ENCODE measurements at places on chromosomes 6 and 20.

GRCh38 chr20:5840411-5841002 is 90.3 kb downstream of the SHLD1 start:
- DNase-seq: no peak

DNA sequence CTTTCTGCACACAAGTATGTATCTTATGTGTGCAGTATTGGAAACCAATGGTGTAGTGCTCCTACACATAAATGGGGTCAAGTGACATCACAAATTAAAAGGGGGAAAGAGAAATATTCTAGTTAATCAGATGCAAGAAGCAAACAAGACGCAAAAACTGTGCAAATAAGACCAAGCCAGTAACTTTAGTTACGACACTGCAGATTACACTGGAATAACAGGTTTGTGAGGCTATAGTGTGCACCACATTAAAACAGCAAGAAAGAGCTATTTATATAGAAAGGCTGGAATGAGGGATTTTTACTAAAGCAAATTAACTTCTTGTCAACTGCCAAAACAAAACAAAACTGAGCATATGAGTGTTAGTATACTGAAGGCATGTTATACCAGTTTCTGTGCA is 45.8 kb downstream of the NR2E1 start:
- no peak for DNase-seq

- DNase-seq: peak; percentile 76
Measured at GRCh38 chr6:144266091-144266649, 19.0 kb upstream of the UTRN start.

GRCh38 chr6:56986611-56987010 is 31.7 kb downstream of the BEND6 start:
- DNase-seq: no peak

- DNase-seq: no peak
Measured at GRCh38 chr20:44924541-44924940, 14.7 kb downstream of the PABPC1L start.

GRCh38 chr20:62875419-62876361 is 14.1 kb upstream of the TCFL5 start:
- peak; percentile 85 for DNase-seq

GRCh38 chr6:162443101-162443500 is 284.5 kb downstream of the PRKN start:
- no peak for DNase-seq

GRCh38 chr20:6058684-6059295 is 4.9 kb upstream of the LRRN4 start:
- no peak for DNase-seq

DNA sequence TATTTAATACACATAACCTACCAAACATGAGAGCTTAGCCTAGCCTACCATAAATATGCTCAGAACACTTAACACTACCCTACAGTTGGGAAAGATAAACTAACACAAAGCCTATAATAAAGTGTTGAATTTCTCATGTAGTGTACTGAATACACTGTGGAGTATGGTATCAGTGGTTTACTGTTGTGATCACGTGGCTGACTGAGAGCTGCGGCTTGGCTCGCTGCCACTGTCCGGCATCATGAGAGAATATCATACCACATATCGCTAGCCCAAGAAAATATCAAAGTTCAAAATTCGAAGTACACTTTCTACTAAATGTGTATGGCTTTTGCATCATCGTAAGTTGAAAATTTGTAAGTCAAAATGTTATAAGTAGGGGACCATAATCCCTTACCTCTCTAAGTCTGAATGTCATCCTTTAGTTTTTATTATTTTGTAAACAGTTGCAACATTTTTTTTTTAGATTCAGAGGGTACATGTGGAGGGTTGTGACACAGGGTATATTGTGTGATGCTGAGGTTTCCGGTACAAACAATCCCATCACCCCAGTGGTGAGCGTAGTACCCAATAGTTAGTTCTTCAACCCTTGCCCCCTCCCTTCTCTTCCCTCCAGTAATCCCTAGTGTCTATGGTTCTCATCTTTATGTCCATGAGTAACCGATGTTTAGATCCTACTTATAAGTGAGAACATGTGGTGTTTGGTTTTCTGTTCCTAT is 14.6 kb upstream of the TAAR1 start:
- no peak for DNase-seq

- no peak for DNase-seq
Measured at GRCh38 chr6:82521369-82521768, 157.8 kb downstream of the TPBG start.

DNA sequence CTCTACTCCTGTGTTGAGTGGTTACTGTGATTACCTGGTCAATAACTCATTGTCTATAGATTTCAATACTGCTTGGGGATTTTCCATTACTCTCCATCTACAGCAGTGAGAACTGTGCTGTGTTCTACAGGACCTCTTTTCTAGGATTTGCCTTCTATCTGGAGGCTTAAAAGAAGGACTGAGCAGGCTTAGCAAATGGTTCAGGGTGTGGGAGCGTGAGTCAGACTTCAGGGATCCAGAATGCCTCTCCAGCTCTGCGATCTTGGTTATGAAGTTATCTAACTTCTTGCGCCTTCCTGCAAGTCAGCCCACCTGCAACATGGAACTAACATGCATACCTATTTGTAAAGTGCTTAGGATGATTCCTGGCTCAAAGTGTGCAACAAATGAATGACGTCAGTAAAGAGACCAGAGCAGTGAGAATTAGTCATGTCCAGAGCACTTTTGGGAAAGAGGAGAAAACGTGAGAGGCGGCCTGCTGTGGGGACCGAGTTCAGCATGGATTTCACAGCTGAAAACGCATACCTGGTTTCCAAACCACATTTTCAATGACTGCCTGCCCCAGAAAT is 610.1 kb upstream of the CDH4 start:
- no peak for DNase-seq

- no peak for DNase-seq
Measured at GRCh38 chr20:22312744-22313346, 271.5 kb downstream of the FOXA2 start.

DNA sequence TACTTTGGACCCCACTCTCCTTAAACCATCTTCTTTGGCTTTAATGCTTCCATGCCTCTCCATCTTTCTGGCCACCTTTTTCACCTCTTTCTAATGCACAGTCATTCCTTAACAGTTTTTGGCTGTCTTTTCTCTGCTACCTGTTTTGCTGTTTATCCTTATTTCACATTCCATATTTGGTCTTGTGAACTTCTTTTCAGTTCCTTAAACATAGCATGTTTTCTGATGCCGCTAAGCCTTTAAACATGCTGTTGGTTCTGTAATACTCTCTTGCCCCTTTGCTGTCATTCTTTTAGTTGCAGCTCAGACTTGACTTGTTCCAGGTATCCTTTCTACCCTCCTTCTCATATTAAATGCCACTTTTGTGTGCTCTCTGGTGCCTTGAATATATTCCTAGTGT is 35.8 kb downstream of the TOP1 start:
- no peak for DNase-seq

Measured in EH (cell line).